Cerebellum (tissue), 4 donors: ENCODE measurements at places on chromosomes 3 and 15. TPM values are rescaled to one million over a fixed set of nuclear protein-coding genes. Genes with fewer than 3 reads are reported as not detected.

Gene CYFIP1
- total RNA-seq: 70.9 TPM

DNA sequence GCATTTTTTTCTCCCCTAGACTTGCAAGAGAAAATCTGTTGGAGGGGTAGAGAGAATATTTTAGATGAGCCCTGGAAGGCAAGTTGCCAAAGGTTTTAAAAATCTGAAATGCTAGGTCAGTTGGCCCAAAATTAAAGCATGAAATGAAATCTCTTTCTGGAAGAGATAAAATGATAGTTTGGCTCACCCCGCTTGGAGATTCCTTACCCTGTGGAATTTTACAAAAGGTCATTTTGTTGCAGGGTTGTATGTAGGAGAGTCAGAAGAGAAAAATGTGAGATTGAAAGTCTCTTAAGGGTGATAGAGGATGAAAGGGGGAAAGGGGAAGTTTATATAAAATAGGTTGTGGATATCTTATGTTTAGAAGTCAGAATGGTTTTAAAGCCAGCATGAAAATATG, 277.8 kb downstream of the CD47 start:
- no peak for DNase-seq

Gene CDHR4
- total RNA-seq: not detected

GRCh38 chr3:72520690-72521308, 327.4 kb downstream of the SHQ1 start:
- no peak for DNase-seq

Gene WDR73
- total RNA-seq: 34.4 TPM

Gene ARPIN
- 16.3 TPM for total RNA-seq

- DNase-seq: no peak
Observed at GRCh38 chr15:77706482-77707244, 74.0 kb upstream of the LINGO1 start.

DNA sequence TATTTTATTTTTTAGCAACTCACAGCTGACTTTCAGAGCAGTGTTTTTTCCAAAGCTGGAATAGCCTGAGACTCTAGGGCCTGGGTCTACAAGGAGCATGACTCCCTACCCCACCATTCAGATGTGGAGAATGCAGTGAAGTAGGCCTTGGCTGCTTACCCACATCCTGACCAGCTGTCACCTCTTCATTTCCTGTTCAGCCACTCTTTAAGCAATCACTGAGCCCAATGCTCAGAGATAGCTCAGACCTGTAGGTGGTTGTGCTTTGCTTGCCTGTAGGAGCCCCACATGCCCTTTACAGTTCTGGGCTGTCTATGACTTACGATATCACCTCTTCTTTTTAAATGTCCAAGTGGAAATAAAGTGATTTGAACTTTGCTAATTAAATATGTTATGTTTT, 148.1 kb downstream of the NEK11 start:
- no peak for DNase-seq

Gene PYGO1
- total RNA-seq: 55.6 TPM

GRCh38 chr3:125212091-125212508, 448 bp downstream of the SLC12A8 start:
- DNase-seq: no peak

Gene NR2E3
- total RNA-seq: 0.54 TPM

Gene GRK7
- total RNA-seq: 0.09 TPM

- no peak for DNase-seq
Observed at GRCh38 chr3:116331380-116331779, 113.9 kb downstream of the LSAMP start.

Gene BFSP2
- total RNA-seq: not detected

GRCh38 chr3:185263423-185263822, 9.6 kb upstream of the EHHADH start:
- no peak for DNase-seq

- no peak for DNase-seq
Observed at GRCh38 chr3:119723022-119723421, 20.2 kb downstream of the CFAP91 start.

- DNase-seq: no peak
Observed at GRCh38 chr3:29565236-29565635, 284.4 kb downstream of the RBMS3 start.

Gene DLL4
- 4.4 TPM for total RNA-seq

DNA sequence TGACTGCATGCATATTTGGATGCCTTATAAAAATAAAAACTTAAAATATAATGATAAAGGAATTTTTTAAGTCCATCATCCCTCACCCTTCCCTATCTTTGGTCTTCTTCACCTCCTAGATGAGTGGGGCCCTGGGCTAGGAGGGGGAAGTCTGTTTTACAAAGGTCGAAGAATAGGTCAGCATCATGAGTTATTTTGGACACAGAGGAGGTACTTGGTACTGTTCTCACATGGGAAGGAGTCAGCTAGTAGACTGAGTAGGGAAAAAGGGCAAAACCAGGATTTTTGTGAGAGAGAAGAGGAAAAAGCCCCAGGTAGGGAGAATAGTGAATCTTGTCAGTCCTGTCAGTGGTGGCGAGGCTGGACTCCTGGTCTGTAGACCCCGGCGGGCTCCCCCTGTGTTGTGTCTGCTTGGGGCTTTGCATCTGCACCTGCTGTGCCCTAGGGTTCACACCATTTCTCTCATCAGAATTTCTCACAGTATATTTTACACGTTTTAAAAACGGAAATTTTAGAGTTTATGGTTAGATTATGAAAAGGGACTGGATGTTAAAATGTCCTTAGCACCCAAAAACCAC, 17.2 kb downstream of the GCSAM start:
- DNase-seq: no peak

Gene C3orf85
- total RNA-seq: not detected

GRCh38 chr15:69131362-69132220, 28.8 kb upstream of the GLCE start:
- DNase-seq: no peak

GRCh38 chr3:16085410-16085809, 89.1 kb upstream of the GALNT15 start:
- no peak for DNase-seq

Gene CMC1
- total RNA-seq: 15.1 TPM

Gene ZNF621
- total RNA-seq: 16.2 TPM

DNA sequence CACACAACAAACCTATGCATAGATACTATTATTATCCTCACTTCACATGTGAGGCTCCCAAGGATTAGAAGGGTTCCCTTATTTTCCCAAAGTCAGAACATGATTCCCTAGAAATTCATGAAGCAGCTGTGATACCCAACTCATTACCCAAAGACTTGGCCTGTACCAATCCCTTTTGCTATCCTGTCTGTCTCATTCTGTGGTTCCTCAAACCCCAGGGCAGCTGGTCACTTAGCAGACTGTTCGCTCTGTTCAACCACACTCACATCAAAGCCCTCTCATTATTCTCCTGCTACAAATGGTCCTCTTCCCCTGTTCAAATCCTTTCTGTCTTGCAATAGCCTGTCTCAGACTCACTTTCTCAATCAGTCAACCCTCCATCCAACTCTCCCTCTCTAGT, 154.3 kb upstream of the TRIM42 start:
- DNase-seq: no peak

Gene COL6A5
- total RNA-seq: 1.5 TPM

- DNase-seq: no peak
Observed at GRCh38 chr3:114336857-114337256, 43.0 kb downstream of the TIGIT start.

Gene DUOXA2
- not detected for total RNA-seq
